ENCODE measurements at places on chromosomes 2 and 18.

GRCh38 chr2:69770193-69770702 lies 28.3 kb downstream of the ANXA4 start:
- peak; percentile 83 for DNase-seq

DNA sequence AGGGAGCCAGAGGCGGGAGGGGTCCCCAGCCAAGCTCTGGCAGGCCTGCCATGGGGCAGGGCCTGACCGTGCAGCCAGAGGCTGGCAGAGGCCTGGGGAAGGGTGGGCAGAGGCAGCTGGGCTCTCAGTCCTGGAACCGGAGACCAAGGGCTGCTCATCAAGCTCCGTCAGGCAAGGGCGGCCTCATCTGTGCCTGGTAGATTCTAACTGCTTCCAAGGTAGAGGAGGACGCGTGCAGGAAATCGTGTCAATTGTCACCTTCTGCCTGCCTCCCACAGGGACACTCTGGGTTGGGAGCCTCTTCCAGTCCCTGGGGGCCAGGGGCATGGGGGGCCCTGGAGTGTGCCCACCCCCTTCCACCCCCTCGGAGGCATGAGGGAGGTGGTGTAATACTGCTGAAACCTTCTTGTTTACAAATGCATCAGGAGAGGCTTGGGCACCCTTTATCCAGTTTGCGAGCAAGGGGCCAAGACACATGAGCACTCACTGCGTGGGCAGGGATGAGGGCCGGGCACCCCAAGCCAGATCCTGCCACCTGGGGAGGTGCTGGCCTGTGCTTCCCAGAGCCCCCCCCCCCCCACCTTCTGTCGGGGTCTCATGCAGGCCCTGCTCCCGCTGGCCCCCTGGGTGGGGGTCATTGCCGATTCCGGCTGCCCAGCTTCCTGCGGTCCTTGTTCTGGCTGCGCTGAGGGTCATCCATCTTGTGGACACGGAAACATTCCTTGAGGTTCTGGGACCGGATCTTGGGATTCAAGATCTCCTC lies 9.0 kb downstream of the SNORC start:
- DNase-seq: peak; percentile 13

- DNase-seq: no peak
These were observed 11.6 kb upstream of the DNER start for GRCh38 chr2:229725716-229726574.

- DNase-seq: no peak
These were observed 126.0 kb downstream of the GLI2 start for GRCh38 chr2:120861576-120862191.

GRCh38 chr2:109134741-109135358 lies 5.8 kb downstream of the SH3RF3 start:
- no peak for DNase-seq

GRCh38 chr18:50751490-50751889 lies 68.3 kb downstream of the MRO start:
- no peak for DNase-seq

DNA sequence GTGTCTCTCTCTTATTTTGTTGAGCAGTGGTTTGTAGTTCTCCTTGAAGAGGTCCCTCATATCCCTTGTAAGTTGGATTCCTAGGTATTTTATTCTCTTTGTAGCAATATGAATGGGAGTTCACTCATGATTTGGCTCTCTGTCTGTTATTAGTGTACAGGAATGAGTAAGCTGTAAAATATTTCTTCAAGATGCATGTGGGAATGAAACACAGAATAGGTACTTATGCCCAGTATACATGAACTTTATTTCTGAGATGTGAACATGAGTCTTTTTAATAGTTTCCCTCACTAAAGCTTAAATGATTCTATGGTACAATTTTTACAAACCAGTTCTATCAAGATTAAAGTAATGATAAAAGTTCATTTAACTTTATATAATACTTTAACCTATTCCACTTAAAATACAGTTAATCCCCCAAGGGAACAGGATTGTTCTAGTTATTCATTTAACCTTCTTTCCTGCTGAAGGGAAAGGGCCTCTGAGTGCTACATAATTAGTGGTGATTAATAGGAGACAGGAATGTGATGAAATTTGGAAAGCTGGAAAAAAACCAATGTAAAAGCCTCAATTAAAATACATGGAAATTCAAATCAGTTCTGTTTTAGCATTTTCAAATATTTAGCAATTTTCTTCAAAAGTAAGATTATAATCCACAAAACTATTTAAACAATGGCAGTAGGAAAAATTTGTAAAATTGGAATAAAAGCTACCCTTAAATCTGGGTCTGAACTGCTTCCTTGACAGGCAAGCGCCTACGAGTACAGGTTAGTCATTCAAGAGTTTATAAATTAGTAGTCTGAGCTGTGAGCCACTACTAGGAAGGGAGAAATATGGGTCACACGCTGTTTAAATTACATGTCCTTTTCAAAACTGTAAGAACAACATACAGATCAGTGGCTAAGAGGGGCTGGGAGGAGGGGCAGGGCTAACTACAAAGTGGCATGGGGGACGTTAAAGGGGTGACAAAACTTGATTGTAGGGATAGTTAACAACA lies 28.9 kb downstream of the SPIRE1 start:
- no peak for DNase-seq

GRCh38 chr2:239212121-239212928 lies 188.5 kb downstream of the HDAC4 start:
- no peak for DNase-seq

DNA sequence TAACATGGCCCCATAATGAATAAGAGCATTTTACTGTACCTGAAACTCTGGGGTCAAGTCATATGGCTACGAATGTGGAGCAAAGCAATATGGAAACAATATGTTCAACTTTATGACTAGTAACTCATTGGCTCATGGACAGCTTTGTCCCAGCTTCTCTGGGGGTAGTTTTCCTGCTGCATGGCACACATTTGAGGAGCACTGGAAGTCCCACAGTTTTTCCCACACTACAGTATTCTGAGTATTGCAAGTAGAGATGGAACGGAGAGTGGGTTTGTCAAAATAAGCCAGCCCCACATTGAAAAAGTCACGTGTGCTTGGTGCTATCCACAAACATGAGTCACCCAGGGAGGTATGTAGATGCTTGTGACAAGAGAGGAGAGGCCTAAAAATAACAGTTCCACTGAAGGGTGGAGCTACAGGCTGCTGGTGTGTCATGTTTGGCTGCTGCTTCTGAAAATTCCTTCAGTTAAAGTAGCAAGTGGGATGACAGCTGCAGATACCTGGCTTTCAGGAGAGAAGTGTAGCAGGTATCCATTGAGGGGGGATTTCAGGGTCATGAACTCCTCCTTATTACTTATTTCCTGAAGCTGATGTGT lies 48.2 kb upstream of the CTAGE1 start:
- DNase-seq: no peak

DNA sequence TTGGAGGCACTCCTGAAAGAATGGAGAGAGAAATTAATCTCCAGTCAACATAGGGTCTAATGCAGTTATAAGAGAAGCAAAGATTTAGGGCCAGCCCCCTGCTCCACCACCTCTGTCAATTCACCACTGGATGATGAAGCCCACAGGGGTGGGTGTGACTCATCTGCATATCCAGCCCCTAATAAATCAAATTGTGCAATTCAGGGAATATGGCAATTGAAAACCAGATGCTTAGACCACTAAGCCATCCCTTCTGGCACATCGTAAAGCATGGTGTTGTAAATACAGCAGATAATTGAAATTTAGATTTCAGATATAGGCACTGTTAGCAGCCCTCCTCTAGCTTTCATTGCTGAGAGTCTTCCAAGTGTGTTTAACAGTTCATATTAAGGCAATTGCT lies 541.4 kb downstream of the PARD3B start:
- DNase-seq: no peak

DNA sequence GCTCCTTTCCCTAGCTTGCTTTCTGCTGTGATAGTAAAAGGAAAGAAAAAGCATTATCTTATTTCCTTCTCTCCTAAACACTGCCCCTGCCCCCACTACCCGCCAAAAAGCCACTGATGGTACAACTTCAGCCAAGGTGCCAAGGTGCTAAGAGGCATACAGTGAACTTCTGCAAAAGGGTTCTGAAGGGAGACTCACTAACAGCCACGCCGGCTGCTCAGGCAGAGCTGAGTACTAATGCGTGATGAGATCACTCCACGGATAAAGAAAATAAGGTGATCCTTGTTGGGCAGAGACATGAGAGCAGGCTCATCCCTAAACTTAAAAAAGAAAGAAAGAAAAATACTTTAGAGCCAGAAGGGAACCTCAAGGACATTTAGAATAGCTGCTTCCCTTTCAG lies 60.5 kb upstream of the PXDN start:
- no peak for DNase-seq

GRCh38 chr18:76232010-76232409 lies 263.0 kb downstream of the ZNF516 start:
- no peak for DNase-seq

DNA sequence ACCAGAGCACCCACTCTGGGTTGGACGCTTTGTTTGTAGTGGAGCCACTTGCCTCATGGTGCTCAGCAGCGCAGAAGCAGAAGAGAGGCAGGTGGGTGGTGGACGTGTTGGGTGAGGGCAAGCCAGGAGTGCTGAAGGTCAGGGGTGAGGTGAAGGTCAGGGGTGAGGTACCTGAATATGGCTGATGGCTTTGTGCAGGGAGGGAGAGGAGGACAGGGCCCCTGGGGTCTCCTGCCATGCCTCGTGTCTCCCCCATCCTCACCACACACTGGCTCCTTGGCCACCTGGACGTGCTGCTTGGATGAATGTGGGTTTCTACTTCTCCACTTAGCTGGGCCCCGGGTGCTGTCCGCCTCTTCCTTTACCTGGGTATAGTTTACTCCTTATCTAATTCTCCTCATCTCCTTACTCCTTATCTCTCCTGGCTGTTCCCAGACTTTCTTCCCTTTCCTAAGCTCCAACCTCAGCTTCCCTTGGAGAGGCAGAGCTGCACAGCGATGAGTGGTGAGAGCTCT lies 68.1 kb downstream of the DYSF start:
- no peak for DNase-seq

GRCh38 chr2:17620841-17621240 lies 80.3 kb downstream of the VSNL1 start:
- no peak for DNase-seq

DNA sequence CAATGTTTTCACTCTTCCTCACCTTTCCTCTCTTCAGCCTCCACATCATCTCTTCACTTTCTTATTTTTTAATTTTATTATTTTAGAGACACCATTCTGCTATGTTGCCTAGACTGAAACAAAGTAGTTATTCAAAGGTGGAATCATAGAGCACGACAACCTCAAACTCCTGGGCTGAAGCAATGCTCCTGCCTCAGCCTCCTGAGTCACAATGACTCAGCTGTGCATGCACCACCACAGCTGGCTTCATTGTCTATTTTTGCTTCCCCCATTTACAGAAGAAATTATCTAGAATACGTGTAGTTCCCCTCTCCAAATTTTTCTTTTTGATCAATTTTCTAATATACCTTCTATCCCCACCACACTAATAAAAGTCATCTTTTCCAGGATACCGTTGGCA lies 911.5 kb upstream of the SOX11 start:
- no peak for DNase-seq

DNA sequence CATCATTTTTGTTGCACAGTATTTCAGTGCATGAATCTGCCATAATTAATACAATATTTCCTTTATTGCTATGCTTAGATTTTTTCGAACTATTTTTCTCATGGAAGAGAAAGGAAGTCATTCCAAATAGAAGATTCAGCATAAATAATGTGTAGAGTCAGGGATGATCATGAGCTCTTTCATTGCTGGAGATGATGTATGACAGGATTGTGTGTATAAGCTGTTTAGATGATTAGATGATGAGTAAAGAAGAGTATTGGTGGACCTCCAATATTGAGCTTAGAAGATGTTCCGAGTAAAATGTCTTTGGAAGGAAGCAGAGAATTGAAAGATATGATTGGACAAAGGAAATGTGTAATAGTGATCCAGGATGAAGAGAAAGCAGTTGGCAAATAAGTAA lies 364.5 kb downstream of the PARD3B start:
- DNase-seq: no peak

- DNase-seq: peak; percentile 33
These were observed 229.5 kb upstream of the ZC3H15 start for GRCh38 chr2:186256540-186256939.

DNA sequence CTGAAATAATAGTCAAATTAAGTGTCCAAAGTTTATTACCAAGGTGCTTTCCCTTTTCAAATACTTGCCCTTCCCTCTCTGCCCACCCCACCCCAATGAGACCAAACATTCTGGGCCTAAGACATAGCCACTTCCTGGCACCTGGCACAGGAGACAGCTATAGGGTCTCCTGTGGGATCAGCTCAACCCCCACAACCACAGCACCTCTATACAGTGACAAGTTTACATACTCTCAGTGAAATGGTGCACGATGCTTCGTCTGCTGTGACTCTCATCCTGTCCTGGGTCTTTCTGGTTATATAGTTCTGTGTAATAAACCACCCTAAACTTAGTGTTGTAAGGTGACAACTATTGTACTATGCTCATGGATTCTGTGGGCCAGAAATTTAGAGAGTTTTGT lies 466.2 kb downstream of the FBXO15 start:
- DNase-seq: no peak

DNA sequence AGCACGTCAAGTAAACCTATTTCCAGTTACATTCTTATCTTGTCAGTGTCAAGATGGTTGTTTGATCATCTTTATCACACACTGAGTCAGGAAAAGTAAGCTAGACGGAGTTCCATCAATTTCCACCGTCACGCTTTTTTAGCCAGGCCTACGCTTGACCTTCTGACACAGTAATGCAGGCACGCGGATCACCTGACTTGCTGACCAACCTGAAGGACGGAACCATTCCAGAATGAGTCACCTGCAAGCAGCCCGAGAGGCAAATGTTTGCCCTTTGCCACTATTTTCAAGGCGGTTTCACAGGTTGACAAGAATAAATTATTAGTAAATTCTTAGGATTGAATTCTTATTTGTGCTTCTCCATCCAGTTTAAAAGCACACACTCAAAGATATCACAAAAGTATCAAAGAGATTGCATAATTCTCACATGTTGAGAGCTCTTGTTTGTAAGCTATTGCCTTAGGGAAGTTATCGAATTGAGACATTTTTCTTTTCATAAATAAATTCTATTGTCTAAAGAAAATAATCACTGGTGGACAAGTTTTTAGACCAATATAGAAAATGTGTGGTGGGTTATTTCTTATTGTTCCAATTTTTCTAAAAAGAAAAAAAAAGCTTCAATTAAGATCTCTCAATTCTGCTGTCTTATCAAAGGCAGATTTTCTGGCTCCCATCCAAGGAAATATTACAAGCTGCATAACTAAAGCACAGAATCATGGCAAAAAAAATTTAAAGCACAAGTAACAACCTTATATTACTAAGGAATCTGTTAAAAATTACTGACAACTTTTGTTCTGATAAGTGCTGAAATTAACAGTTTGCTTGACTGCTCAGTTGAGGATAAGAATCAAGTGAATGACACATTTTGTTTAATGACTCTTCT lies 31.9 kb downstream of the UXS1 start:
- DNase-seq: no peak

GRCh38 chr2:68561372-68561771 lies 82.0 kb upstream of the PROKR1 start:
- DNase-seq: no peak

DNA sequence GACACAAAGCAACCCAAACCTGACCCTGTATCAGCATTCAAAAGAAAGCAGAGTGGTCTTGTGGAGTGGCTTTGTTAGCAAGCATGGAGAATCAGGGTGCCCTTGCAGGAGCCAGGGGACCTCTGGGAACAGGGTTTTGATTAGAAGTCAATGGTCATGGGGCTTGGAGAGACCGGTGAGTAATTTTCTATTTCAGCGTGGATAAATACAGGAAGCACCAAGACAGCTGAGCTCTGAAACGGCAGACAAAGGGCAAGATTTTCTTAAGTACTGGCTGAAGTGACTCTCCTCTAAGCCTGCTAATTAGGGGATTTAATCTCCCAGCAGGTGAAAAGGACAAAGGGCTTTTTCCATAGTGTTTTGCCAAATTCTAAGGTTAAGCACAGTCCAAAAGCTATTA lies 78.0 kb upstream of the GAREM1 start:
- DNase-seq: no peak

All from NCI-H526 (cell line).